Amygdala (tissue), 56 donors: ENCODE measurements at places on chromosomes 7 and 10.

DNA sequence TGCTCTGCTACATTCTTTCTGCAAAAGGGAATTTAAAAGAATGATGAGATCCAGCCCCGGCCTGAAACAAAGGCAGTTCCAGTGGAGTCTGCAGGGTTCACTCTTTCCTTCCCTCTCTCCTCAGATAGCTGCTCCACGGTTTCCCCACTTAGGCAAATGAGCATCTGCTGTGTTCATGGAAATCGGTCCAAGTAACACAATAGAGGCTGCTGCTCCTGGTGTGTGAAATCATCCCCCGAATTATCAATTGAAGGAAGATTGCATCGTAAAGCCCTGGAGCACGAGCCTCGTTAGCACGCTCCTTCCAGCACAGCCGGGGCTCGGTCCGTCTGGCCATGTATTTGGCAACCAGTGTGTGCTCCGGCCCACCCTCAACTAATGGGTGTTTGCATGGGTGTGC, 108.3 kb upstream of the DPP6 start:
- DNase-seq = peak; percentile 32

DNA sequence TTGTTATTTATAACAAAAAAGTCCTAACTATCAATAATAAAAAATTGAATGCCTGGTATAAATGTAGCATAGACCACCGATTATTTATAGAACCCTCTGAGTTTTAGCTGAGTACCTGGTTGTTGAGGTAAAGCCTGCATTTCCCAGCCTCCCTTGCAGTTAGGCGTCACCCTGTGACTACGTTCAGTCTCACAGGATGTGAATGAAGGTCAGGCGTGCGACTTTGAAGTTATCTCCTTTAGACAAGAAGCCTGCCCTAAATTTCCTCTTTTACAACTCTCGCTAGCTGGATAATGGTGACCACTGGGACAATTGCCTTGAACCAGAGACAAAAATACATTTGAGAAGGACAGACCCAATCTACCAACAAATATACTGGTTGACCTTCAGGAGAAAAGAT, 67.5 kb upstream of the TES start:
- DNase-seq = no peak

GRCh38 chr10:43083764-43084163, 6.9 kb downstream of the RET start:
- DNase-seq = no peak

GRCh38 chr10:103982639-103983038, 15.7 kb downstream of the SLK start:
- DNase-seq = no peak

DNA sequence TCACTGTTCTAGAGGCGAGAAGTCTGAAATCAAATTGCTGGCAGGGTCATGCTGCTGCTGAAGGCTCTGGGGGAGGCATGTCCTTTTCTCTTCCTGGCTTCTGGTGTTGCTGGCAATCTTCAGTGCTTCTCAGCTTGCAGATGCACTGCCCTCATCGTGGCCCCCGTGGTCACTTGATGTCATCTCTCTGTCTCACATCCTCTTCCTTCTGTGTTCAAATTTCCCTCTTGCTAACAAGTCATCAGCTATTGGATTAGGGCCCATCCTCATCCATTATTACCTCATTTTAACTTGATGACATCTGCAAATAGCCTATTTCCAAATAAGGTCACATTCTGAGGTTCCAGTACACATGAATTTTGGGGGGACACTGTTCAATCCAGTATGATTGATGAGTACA, 36.6 kb upstream of the SRGN start:
- DNase-seq = no peak

DNA sequence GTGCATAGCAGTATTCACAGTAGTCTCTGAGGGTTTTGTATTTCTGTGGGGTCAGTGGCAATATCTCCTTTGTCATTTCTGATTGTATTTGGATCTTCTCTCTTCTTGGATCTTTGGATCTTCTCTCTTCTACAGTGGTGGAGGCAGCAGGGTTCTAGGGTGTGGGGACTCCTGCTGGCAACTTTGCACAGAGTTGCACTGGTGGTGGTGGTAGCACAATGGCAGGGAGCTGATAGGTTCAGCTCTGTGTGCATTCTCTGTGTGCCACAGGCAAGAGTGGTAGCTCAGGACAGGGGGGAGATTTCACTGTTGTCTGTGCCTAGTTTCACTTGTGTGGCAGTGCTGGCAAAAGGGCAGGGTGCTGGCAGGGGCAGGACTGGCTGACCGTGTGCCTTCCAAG, 35.1 kb upstream of the PRSS37 start:
- DNase-seq = no peak

DNA sequence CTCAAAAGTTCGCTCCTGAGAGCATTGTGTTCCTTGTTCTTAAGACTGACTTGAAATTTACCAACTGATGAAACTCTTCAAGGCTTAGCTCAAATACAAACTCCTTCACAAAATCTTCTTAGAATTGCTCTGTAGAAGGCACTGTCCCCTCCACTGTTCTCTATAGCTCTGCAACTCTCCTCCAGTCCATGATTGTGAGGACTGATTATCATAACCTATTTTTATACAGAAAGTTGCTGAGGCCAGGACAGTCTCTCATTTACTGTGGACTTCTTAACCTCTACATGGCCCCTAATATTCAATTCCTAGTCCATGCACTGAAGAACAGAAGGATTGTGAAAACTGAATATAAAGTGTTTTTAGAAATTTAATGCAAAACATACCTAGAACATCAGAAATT, 53.2 kb downstream of the RHOBTB1 start:
- DNase-seq = no peak

DNA sequence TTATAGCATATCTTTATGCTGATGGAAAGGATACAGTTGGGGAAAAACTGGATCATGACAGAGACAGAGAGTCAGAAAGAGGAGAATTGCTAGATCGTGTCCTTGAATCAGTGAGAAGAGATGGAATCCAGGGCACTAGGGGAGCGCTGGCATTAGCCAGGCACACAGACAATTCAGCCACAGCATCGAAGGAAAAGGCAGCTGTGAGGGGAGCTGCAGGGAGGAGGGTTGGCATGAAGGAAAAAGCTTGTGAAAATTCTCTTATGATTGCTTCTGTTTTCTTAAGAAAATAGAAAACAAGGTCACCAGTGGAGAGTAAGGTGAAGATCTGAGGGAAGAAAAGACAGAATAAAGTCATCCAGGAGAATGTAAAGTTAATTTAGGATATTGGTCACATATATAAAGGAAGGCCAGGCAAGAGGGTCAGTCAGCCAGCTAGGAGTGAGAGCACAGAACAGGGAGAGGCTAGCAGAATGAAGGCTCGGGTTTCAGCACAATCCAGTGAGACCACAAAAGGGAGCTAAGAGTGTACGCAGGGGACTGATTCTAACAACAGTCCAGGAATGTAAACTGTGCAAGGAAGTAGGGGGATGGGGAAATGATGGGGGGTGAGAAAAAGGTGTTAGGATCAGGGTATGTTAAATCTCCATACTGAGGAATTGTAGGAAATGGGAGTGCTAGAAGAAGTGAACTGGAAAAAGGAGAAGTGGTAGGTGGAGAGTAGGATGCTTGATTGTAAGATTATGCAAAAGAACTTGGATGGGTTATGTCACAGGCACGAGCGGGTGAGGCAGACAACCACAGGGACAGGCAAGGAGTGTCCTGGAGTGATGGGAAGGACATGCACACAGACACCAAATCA, 112.0 kb downstream of the RNF32 start:
- no peak for DNase-seq

GRCh38 chr7:136528329-136528728, 340.1 kb upstream of the CHRM2 start:
- DNase-seq = no peak

- no peak for DNase-seq
Observed at GRCh38 chr7:50366311-50366710, 61.8 kb downstream of the IKZF1 start.

- no peak for DNase-seq
Observed at GRCh38 chr7:9709216-9709615, 1264.5 kb upstream of the PHF14 start.

DNA sequence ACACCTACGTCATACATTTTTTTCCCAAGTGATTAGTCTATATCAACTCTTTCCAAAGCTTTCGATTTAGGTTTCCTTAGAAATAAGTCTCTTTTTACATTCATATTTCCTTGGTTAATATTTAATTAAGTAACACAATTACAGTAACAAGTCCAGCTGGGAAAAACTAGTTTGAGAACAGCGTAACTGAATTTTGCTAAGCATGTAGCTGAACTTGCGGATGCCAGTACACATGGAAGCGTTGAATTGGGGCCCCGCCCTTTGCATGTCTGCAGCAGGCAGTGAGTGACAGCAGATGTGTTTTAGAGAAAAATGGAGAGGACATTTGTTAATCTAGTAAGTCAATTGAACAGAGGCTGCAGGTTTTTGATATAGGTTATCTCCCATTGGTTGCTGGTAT, 72.5 kb downstream of the TAF3 start:
- DNase-seq = no peak

GRCh38 chr7:55177589-55178261, 158.9 kb downstream of the EGFR start:
- DNase-seq = no peak

DNA sequence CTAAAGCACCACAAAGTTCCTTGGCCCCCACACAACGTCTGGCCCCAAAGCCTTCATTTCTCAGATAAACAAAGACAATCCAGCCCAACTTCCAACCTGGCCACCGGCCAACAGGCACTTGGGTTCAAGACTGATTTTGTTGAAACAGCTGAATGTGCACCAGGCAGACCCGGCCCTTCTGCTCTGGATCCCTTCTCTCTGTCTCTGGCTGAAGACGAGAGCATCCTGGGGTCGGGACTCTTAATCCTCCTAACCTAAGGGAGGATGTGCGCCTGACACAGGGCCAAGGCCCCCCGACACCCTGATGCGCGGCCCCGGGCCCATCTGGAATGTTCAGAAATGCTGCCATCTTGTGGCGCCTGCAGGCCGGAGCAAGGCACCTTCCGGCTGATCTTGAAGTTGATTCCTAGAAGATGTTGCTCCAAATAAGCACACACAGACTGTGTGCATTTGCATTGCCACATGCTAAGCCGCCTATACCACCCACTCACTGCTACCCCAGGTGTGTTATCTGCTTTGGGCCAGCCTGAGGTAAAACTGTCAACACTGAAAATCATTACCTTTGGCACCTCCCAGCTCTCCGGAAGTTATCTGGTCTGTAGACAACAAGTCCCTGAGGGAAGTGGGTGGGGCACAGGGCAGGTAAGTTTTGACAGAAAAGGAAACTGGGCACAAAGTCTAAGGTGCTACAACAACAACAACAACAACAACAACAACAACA, 98.4 kb upstream of the HABP2 start:
- DNase-seq = peak; percentile 25

GRCh38 chr7:41058986-41059741, 643.7 kb downstream of the INHBA start:
- DNase-seq = no peak

GRCh38 chr10:5582736-5583135, 58.0 kb downstream of the CALML3 start:
- no peak for DNase-seq

- no peak for DNase-seq
Observed at GRCh38 chr7:123663200-123663599, 7.5 kb downstream of the LMOD2 start.

DNA sequence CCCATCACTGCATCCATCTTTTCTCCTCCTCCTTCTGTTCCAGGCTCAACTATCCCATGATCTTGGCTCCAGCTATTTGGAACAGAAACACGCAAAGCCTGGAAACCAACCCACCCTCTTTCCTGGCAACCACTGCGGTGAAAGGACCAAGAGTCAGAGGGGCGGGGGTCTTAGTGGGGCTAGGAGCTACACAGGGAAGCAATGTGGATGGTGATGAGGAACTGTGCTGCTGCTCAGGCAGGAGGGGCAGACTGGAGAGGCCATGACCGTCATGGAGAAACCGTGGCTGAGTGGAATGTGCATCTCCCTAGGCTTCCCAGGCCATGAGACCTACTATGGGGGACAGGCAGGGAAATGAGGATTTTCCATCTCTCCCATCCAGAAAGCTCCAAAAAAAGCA, 25.6 kb downstream of the PLAC9 start:
- DNase-seq = no peak

DNA sequence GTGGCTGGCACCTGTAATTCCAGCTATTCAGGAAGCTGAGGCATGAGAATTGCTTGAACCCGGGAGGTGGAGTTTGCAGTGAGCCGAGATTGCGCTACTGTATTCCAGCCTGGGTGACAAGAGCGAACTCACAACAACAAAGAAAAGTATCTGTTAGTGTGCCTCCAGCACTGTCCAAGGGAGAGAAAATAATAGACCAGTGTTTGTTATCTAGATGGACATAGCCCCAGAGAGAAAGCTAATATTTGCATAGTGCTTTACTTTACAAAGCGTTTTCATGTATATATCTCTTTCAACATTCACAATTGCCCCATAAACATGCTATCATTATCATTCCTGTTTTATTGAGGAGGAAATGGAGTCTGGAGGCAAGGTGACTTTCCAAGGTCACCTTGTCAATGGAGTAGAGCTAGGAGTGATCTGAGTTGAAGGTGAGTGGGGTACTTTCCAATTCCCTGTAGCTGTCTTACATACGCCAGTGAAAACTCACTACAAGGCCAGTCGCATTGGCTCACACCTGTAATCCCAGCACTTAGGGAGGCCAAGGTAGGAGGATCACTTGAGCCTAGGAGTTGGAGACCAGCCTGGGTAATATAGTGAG, 49.7 kb upstream of the KIF5B start:
- DNase-seq = no peak

DNA sequence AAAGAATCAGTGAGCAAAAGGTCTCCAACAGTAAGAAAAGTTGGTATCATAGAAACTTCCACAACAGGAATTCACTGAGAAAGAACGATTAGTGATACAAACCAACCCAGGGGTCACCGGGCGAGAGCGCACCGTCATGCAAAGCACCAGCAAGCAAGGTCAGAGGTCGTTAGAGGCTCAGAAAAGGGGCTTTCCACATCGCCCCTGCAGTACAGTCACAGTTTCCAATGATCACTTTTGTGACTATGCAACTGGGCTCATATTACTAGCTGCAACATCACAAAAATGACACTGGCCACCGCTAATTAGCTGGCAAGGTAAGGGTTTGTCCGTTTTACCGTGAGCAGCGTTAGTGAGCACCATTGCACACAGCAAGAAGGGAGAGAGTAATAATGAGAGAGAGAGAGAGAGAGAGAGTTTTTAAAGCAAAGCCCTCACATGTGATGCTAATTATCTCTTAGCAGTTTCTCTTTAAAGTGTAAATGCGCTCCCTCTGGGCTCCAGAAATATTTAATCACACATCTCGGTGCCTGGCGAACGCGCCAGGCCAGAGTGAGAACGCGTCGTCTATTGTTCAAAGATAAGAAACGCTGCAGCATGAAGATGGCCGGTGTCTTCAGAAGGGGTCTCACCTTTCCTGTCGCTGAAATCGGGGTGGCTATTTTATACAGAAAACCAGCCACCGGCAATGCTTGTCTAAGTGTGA, 237.5 kb downstream of the DNAJB6 start:
- no peak for DNase-seq

DNA sequence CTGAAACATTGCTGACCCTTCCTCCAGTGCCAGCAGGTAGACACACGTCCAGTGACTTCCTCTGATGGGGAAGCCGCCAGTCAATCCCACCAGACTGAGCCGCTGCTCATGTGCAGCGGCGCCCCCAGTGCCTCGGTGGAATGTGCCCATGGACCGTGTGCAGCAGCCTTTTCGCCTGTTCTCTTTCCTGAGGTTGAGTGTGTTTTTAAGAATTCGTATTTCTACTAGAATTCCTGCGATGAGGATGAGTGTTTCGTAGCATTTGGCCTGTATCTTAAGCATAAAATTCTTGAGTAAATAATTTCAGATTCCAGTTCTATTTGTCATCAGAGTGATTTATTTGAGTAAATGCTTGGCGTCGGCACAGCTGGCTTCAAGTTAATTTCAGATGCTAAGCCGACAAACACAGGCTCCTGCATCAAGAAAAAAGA, 35.4 kb downstream of the BNIP3 start:
- DNase-seq = no peak

GRCh38 chr7:8217200-8218068, 44.5 kb downstream of the ICA1 start:
- no peak for DNase-seq

GRCh38 chr10:92490387-92490786, 83.5 kb downstream of the IDE start:
- no peak for DNase-seq
